Naive B cell (primary cell): ENCODE measurements at places on chromosomes 6 and 20.
A peak's percentile ranks its signal among the peaks of the same experiment; 100 is the strongest.

GRCh38 chr20:4502756-4503155, 219.0 kb upstream of the PRND start:
- H3K36me3 ChIP-seq: no peaks in the 10 kb centered on the region
- no peak for DNase-seq
- no peak overlapping the region for H3K27ac ChIP-seq
- H3K4me3 ChIP-seq: no peak overlapping the region

- H3K27ac ChIP-seq: no peak overlapping the region
- peaks cover 51% of the 10 kb centered on the region for H3K27me3 ChIP-seq
- peaks cover 3% of the 10 kb centered on the region for H3K4me1 ChIP-seq
- H3K36me3 ChIP-seq: no peaks in the 10 kb centered on the region
- no peak for DNase-seq
Observed at GRCh38 chr20:34979366-34980153, 23.9 kb downstream of the MYH7B start.

DNA sequence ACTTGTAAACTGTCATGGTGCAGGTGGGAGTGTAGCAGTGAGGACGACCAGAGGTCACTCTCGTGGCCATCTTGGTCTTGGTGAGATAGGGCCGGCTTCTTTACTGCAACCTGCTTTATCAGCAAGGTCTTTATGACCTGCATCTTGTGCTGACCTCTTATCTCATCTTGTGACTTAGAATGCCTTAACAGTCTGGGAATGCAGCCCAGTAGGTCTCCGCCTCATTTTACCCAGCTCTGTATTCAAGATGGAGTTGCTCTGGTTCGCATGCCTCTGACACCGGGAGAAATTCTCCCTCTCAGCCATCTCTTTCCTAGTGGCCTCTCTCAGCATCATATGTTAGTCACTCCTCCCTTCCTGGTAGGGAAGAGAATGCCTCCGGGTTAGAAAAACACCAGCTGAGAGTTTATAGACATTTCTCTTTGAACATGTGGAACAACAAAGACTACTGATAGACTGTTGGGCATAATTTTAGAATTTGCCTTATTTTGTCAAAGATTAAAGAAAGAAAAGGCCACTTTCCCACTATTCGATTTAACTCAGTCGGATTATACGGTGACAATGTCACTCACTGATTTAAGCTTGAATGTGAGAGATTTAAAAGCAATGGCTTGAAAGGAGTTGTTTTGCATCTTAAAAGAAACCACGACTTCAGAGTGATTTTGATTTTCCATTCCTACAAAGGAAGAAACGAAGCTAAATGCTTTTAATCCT, 67.9 kb upstream of the SNX9 start:
- H3K36me3 ChIP-seq: no peaks in the 10 kb centered on the region
- no peaks in the 10 kb centered on the region for H3K27me3 ChIP-seq

DNA sequence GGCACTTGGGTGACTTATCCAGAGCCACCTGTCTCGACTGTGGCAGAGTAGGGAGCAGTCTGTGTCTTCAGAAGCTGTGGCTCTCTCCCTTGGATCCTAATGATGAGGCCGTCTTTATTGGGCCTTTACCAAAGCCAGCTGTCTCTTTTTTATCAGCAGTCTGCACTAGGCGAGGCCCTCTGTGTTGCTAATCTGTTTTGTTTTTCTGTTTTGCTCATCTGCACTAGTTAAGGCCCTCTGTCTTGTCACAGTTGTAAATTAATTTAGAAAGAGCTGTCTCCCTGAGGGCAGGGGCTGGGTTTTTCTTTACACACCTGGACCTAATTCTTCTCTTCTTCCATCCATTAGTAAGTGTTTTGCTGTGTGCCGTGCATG, 45.0 kb downstream of the CDS2 start:
- H3K27ac ChIP-seq: peak overlapping the region; percentile 30
- DNase-seq: no peak
- no peaks in the 10 kb centered on the region for H3K36me3 ChIP-seq
- no peaks in the 10 kb centered on the region for H3K27me3 ChIP-seq
- peaks cover 60% of the 10 kb centered on the region for H3K4me1 ChIP-seq

GRCh38 chr6:33314515-33314942, 651 bp upstream of the TAPBP start:
- H3K4me1 ChIP-seq: peaks cover 80% of the 10 kb centered on the region
- H3K27ac ChIP-seq: peak overlapping the region; percentile 100
- peak overlapping the region; percentile 99 for H3K4me3 ChIP-seq
- H3K27me3 ChIP-seq: no peaks in the 10 kb centered on the region
- peaks cover 8% of the 10 kb centered on the region for H3K36me3 ChIP-seq

- H3K4me1 ChIP-seq: no peaks in the 10 kb centered on the region
- H3K36me3 ChIP-seq: no peaks in the 10 kb centered on the region
- H3K4me3 ChIP-seq: no peak overlapping the region
- H3K27me3 ChIP-seq: peaks cover 12% of the 10 kb centered on the region
- no peak for DNase-seq
Observed at GRCh38 chr20:48349656-48350055, 478.1 kb downstream of the PREX1 start.

- no peak overlapping the region for H3K4me3 ChIP-seq
- DNase-seq: no peak
- H3K36me3 ChIP-seq: no peaks in the 10 kb centered on the region
- H3K4me1 ChIP-seq: peaks cover 55% of the 10 kb centered on the region
- peak overlapping the region; percentile 26 for H3K27ac ChIP-seq
- no peaks in the 10 kb centered on the region for H3K27me3 ChIP-seq
Observed at GRCh38 chr6:37942606-37943376, 123.3 kb downstream of the ZFAND3 start.

- no peaks in the 10 kb centered on the region for H3K36me3 ChIP-seq
- no peaks in the 10 kb centered on the region for H3K4me1 ChIP-seq
- DNase-seq: no peak
- H3K4me3 ChIP-seq: no peak overlapping the region
- no peak overlapping the region for H3K27ac ChIP-seq
- no peaks in the 10 kb centered on the region for H3K27me3 ChIP-seq
Observed at GRCh38 chr6:130431346-130431852, 65.6 kb downstream of the TMEM200A start.

- no peak within 1 kb of the TSS for H3K4me3 ChIP-seq
- no peak for DNase-seq
- H3K27me3 ChIP-seq: no peaks in the 10 kb centered on the region
- no peaks in the 10 kb centered on the region for H3K36me3 ChIP-seq
- H3K27ac ChIP-seq: no peak within 1 kb of the TSS
Observed at GRCh38 chr6:49964064-49964463, at the start of gene DEFB114. Gene DEFB114 (minus strand): TSS chr6:49964164. CDS start chr6:49964105, 59 bp downstream.

- peak overlapping the region; percentile 82 for H3K4me3 ChIP-seq
- H3K27me3 ChIP-seq: no peaks in the 10 kb centered on the region
- H3K4me1 ChIP-seq: peaks cover 86% of the 10 kb centered on the region
- H3K27ac ChIP-seq: peak overlapping the region; percentile 1
- no peaks in the 10 kb centered on the region for H3K36me3 ChIP-seq
- peak; percentile 79 for DNase-seq
Observed at GRCh38 chr6:53199156-53199555, 50.5 kb upstream of the GCM1 start.

DNA sequence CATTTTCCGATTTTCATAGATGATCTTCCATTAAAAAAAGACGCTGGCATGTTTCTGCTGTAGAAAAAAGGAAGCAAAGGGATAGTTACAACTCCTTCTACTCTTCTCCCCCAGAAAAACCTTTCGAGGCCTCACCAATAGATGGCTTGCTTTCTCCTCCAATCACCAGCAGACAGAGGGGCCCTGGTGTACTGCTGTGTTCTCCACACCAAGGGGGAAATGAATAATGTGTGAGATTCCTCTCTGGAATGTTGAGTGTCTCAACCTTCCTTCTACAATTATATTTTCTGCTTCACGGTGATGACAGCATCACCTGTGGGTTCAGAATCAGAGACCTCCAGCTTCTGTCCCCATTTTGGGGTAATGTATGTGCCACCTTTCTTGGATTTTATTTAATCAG, 185.7 kb upstream of the FLRT3 start:
- H3K27ac ChIP-seq: no peak overlapping the region
- no peak for DNase-seq
- no peaks in the 10 kb centered on the region for H3K27me3 ChIP-seq
- H3K4me3 ChIP-seq: no peak overlapping the region
